ENCODE measurements at places on chromosomes 4 and X. TPM values are rescaled to one million over a fixed set of nuclear protein-coding genes. Genes with fewer than 3 reads are reported as not detected.

GRCh38 chr4:175773566-175773965 is 38.5 kb downstream of the GPM6A start:
- DNase-seq = no peak

GRCh38 chr4:55395218-55395528 is 584 bp upstream of the TMEM165 start:
- no peak for DNase-seq

DNA sequence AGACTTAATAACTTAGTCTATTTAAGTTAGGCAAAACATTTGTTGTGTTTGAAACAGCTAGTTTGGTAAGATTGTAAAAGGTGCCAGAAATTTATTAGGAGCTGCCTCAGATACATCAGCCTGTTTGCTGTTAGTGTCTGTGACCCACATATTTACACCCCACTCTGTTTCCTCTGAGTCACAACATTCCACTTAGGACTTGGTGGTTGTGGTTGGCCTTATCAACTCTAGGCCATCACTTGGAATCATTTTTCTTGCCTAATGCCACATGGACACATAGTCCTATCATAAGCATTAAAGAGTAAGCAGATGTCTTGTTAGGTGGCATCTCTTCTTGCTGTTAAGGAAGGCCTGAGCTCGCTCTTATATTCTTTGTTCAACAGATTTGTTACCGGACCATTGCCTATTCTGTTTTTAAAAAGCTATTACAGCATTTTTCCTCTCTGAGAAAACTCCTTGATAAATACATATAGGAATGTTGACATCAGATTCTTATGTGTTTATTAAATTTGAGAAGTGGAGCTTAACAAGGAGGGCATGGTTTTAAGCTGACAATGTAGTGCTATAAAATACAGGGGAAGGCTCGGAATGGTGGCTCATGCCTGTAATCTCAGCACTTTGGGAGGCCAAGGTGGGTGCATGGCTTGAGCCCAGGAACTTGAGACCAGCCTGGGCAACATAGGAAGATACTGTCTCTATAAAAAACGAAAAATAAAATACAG is 51.2 kb upstream of the PGRMC2 start:
- DNase-seq = peak; percentile 38

DNA sequence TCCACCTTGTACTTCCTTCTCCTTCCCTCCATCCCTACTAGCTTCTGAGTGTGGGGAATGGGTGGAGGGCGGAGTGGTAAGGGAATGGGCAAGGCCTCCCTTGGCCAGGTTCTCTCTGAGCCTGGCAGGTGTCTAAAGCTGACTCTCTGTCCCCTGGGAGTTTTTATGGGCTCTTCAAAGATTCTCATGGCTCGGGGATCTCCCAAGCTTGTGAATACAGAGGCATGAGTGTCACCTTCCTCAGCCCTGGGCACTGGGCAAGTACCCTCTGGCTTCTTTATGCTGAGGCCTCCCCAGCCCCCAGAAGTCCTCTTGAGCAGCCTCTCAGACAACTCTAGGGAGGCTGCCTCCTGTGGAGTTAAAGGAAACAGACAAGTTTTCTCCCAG is 32.5 kb upstream of the DDX3X start:
- no peak for DNase-seq

DNA sequence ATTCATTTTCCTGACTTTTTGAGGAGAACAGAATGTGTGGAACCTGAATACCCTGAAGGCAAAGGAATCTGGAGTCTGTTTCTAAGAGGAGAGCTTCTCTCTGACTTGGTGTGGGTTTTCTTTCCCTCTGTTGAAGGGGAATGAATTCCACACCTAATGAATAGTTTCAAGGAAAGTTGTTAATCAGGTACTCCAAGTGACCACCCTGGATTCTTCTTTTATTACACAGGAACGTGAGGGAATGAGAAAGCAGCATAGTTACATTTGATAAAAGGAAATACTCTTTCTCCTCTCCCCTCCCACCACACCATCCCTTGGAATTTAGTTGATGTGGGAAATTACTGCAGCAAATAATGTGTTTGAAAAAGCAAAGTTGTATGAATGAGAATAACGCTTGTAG is 29.7 kb downstream of the SLIT2 start:
- DNase-seq = no peak

- no peak for DNase-seq
Observed at GRCh38 chr4:80140194-80140593, 57.1 kb upstream of the PRDM8 start.

DNA sequence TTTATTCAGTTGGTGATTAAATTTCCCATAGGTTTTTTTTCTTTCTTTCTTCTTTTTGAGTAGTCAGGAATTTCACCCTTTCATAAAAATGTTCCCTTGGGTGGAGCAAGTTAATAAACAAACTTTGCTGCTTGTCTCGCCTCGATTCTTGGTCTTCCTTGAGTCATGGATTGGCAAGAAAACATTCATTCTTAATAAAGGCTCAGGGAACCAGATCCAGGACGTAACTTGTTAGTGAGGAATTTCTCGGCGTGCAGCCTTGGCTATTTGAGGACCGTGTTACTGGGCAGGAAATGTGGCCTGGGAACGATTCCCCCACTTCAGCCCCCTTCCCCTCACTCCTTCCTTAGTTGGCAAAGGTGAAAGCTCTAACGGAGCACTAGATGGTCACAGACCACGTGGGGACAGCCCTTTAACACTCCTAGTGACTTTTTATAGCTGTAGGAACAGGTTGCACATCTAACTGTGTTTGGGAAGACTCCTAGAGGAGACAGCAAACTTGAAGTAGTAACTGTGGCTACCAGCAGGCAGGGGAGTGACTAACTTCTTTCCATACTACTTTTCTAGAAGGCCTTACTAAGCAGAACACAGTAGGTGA is 106.8 kb downstream of the UCHL1 start:
- peak; percentile 64 for DNase-seq

DNA sequence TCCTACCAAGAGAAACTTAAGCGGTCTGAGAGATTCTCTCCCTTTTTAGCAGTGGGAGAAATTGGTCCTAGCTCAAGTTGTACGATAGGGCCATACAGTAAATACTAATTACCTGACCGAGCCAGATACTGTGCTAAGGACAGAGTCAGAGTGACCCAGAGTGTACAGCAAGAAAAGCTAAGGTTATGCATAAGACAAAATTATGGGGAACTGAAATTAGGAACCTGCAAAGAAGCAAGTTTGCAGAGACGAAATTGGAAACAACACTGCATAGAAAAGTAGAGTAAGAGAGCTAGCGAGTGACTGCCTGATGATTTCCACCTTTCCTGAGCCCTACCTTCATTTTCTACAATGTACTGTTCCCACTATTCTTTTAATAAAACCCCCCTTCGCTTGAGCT is 278.1 kb downstream of the NKX6-1 start:
- DNase-seq = no peak

- DNase-seq = no peak
Observed at GRCh38 chr4:684623-685327, 4.2 kb downstream of the SLC49A3 start.

The ADGRL3 gene
- total RNA-seq = 3.6 TPM

The CLIC2 gene
- 9.2 TPM for total RNA-seq

The TLR6 gene
- 11.4 TPM for total RNA-seq

The ETNPPL gene
- total RNA-seq = not detected

The CDKL2 gene
- 0.42 TPM for total RNA-seq

The BRS3 gene
- not detected for total RNA-seq

All from MCF 10A (cell line).